HL-60 (cell line): ENCODE measurements at places on chromosomes 7 and 10.

DNA sequence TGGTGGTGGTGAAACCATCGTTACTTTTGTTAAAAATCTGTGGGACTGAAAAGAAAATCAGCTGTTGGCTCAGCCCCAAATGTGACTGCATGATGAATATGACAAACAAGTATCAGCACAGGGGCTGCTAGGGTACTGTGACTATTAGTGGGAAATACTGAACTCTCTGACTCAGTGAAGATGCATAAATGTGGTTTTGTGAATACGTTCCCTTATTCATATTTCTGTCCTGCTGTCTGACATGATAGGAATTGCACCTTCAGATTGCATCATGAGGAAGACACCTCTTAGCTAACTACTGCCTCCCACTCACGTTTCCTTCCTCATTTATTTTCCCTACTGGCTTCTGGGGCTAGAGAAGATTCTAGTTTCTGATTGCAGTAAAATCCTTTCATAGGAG is 1.4 kb downstream of the CLEC5A start:
- DNase-seq = peak; percentile 85

GRCh38 chr10:52747694-52748093 is 24.9 kb downstream of the MBL2 start:
- DNase-seq = no peak

- DNase-seq = no peak
These were observed 26.4 kb downstream of the CHST15 start for GRCh38 chr10:124066781-124067714.

- no peak for DNase-seq
These were observed 541.7 kb upstream of the GALNT17 start for GRCh38 chr7:70590126-70590854.

DNA sequence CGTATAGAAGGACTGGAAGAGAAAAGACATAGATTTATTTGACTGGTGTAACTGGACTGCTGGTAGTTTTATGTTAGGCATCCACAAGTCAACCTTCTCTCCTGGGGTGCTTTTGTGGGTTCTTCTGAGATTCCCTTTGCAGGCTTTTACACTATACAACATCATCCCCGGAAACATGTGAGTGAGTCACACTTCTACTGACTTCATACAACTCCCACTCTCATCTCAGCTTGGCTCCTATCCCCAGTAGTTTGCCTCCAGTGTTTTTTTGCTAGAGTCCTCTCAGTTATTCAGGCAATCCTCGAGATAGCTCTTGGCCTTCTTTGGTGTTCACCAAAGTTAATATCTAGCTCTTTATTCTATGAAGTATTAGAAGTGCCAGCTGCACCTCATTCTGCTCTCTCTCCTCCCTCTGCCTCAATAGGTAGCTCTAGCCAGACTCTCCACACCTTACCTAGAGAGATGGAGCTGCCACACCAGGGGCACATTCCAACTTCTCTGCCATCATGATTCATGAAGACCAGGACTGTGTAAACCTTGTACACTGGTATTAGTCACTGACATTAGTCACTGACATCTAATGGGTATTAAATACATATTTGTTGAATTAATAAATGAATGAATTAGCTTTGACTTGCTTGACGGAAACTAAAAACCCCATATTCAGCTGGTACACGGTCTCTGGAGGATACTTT is 281.9 kb downstream of the PPP1R3A start:
- no peak for DNase-seq

DNA sequence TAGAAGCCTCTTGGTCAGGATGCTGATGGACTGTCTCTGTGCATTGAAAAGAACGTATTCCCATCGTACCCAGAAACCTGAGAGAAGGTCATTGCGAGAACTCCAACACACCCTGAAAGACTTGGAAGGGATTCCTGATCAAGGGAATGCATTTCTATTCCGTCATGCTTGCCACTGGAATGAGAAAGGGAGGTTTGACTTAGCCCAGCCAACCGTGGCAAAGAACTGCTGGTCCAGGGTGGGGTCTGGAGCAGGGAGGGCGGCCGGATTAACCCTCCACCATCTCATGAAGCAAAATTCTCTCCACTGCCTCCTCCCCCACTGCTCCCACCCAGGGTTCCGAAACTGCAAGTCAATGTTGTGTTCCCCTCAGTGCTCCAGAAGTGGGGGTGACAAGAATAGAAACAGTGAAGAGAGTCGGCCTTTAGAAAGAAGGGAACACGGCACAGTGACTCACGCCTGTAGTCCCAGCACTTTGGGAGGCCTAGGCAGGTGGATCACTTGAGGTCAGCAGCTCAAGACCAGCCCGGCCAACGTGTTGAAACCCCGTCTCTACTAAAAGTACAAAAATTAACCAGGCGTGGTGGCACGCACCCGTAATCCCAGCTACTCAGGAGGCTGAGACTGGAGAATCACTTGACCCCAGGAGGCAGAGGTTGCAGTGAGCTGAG is 137.5 kb upstream of the MGMT start:
- DNase-seq = no peak

GRCh38 chr7:7516662-7517061 is 19.0 kb downstream of the COL28A1 start:
- DNase-seq = no peak

GRCh38 chr7:158559356-158559755 is 28.3 kb downstream of the PTPRN2 start:
- DNase-seq = no peak
